ENCODE measurements at places on chromosomes 4 and X.

DNA sequence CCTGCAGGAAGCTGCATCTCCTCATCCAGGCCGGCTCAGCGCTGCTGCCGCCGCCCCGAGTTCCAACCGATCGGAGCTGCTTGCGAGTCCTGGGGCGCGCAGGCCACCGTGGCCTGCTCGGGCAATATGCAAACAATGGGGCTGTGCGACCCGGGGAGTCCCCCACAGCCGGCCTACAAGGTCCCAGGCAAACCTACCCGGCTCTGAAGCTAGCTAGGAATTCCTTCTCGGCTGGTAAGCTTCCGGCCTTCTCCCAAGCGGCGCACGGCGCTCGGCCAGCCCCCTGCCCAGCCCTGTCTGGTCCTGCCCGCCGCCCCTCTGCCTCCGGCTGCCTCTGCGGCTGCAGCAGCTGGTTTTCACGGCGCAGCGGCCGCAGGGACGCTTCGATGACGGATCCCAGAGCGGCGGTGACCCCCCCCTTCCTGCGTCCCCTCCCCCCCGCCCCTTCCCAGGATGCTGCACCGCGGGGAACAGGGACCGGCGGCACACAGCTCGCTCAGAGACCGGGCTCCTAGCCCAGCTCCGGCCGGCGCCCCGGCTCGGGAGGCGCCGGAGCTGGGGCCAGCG, 59.4 kb downstream of the TSC22D3 start:
- peak; percentile 73 for DNase-seq

GRCh38 chrX:38800981-38801845, at the start of gene MID1IP1:
Gene MID1IP1 (plus strand): TSS chrX:38801459. CDS start chrX:38804947, 3,488 bp downstream.
- peak; percentile 41 for DNase-seq

DNA sequence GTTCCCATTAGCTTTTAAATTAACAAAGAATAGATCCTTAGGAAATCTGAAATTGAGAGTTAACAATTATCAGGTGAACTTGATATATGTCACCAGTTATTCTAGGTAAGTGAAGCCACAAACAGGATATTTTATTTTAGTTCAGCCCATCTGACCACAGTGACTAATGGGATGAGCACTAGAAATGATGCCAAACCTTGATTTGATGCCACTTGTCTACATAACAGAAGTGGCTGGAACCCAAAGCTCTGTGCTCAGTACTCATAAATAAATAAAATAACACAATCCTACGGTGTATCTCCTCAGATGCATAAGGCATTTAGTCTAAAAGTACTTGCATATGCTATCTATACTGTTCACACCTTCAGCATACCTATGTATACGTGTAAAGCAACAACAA, 12.2 kb downstream of the SLITRK4 start:
- no peak for DNase-seq

- no peak for DNase-seq
Observed at GRCh38 chr4:71230271-71231128, 108.3 kb upstream of the SLC4A4 start.

- DNase-seq: no peak
Observed at GRCh38 chrX:142186103-142186502, 19.0 kb downstream of the MAGEC2 start.

- no peak for DNase-seq
Observed at GRCh38 chr4:7983296-7983695, 43.6 kb upstream of the AFAP1 start.

- DNase-seq: peak; percentile 68
Observed at GRCh38 chr4:143399113-143399949, 62.7 kb downstream of the GAB1 start.

DNA sequence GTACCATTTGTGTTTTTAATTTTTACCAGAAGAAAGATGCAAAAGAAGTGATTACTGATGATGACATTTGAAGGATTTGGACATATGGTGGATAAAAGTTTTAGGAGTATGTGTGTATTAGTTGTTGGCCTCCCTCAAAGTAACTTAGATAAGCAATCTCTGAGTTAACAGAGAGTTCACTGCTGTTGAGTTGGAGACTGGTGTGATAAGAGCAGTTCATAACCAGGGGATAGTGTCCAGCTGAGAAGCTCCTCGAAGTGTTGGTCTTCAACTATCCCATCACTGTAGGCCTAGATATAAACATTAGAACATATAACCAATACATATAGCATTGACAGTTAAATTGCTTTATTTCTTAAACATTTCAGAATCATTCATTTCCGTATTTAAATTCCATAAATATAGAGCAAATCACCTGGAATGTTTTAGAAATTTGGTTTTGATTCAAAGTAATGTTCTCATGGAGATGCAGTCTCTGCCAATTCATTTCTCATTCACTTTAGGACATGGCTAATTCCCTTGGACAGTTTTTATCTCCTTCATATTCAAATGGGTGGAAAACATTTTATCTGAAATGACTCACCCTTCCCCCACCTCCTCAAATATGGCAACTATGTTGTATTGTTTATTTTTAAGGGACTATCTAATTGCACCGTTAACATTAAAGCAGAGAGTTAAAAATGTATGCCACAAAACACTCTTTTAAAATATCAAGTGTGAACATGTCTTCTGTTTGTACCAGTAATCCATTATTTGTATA, 136.8 kb upstream of the SLC4A4 start:
- DNase-seq: no peak

DNA sequence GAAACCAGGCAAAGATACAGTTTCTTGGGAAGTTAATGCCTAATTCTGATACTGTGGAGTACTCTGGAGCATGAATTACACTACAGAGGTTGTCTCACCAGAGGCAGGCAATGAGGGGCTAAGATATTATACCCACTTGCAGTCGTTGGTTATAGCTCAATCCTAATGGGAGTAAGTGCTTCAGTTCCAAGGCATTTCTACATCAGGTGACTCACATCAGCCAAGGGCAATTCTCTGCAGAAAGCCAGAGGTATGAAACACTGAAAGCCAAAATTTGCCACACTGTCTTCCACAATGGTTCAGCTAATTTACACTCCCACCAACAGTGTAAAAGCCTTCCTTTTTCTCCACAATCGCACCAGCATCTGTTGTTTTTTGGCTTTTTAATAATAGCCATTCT, 174.0 kb upstream of the IL15 start:
- DNase-seq: no peak

DNA sequence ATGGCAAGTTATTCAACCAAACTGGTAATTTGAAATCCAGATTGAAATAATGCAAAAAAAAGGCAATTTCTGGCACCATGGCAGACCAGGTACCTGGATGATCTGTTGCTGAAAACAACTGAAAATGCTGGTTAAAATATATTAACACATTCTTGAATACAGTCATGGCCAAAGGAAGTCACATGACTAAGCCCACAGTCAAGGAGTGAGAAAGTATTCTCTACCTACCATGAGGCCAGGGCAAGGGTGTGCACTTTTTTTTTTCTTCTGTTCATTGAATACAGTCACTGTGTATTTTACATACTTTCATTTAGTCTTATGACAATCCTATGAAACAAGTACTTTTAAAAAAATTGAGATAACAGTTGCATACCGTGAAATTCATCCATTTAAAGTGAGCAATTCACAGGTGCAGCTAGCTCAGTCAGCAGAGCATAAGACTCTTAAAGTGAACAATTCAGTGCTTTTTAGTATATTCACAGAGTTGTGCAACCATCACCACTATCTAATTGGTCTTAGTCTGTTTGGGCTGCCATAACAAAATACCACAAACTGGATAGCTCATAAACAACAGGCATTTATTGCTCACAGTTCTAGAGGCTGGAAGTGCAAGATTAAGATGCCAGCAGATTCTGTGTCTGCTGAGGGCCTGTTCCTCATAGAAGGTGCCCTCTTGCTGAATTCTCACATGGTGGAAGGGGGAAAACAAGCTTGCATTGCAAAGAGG, 4.8 kb upstream of the MPP1 start:
- no peak for DNase-seq

DNA sequence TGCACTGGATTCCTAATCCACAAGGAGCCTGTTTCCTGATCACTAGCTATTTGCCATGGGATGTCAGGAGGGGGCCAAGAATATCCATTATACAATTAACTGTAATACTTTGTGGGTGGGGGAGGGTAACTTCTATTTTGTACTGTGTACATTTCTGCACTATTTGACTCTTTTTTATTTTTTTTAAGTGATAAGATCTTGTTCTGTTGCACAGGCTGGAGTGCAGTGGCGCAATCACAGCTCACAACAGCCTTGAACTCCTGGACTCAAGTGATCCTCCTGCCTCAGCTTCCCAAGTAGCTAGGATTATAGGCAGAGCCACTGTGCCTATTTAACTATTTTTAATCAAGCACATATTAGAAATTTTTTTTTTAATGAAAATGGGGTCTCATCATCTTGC, 134.1 kb downstream of the ELOVL6 start:
- no peak for DNase-seq

GRCh38 chr4:37437163-37437562, 192.6 kb downstream of the NWD2 start:
- no peak for DNase-seq

- no peak for DNase-seq
Observed at GRCh38 chr4:169988252-169988651, 37.9 kb downstream of the MFAP3L start.

DNA sequence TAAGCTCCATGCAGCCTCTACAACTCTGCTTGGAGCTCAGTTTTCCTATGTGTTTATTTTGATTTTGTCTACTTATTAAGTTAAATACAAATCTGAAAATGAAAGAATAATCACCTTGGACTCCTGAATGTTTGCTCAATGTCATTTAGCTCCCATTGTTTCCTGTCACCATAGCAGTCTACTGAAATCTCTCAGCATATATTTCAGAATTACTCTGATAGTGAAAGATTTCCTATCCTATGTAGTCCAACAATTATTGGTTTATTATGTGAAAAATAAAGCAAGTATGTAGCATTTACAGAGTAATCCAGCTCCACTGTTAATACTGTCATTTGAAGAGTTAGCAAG, 168.4 kb downstream of the CBR4 start:
- DNase-seq: no peak

GRCh38 chrX:140815868-140816267, 106.3 kb downstream of the LINC00632 start:
- DNase-seq: no peak

DNA sequence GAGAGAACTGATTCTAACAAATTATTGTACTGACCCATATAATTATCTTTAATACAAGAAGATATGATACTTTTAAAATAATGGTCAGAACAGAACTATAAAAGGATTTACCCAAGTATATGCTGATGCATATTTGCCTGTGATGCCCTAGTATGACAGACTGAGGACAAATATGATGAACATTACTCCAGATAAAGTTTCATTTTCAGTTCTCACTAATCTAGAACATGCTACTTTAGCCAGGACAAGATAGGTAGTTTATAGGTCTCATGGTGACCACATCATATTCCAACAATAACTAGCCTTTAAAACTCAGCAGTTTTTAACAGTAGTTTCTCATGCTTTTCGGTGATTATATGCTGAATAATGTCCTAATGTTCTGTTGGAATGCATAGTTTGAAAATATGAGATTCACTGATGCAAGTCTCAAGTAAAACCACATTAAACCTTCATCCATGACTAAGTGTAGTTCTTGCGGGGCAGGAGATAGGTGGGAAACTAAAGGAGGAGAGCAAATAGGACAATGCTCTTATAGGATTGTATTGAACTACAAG, 295.2 kb upstream of the AGA start:
- no peak for DNase-seq

DNA sequence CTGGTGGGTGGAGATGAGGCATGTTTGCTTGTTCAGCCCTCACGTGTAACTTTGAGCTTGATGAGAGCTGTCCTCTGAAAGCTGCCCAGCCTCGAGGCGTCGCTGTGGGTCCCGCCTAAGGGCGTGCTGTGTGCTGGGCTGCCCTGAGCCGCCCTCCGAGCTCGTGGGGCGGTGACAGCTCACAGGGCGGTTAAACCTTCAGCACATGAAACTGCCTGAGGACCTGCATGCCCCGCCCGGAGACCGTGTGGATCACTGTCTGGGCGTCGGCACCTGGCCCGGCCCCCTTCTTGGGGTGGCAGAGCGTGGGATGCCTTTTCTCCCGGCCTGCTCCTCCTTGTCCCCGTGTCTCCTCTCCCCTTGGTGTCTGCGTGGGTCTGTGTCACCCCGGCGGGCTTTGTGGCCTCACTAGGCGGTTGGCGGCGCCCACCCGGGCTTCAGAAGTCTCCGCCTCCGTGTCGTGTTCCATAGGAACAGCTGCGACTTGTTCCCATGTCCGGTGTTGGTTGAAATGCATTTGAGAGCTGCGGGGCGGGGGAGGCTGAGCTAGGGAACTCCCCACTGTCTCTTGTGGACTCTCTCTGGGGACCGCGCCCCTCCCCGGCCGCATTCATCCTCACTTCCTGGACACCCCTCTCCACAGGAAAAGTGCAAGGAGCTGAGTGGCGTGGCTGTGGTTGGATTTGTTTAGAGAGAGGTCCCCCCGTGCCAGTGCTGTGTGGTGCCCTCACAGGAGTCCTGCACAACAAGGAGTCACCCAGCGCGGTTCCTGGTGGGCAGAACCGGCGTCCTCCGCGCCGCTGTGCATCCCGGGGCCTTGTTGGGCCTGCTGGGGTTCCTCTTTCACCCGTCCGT, 6.8 kb downstream of the AKAP17A start:
- DNase-seq: no peak

DNA sequence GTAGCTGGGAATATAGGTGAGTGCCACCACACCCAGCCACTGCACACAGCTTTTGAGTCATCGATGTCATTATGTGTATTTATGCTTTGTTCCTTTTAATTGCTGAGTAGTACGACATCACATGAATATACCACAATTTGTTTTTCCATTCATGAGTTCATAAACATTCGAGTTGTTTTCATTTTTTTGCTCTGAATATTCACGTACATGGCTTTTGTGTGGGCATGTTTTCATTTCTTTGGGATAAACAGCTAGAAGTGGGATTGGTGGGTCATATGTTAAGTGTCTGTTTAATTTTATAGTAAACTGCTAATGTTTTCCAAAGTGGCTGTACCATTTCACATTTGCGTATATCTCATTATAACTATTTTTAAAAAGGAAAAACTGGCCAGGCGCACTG, 45.1 kb upstream of the KDR start:
- no peak for DNase-seq

GRCh38 chr4:135966936-135967335, 1565.4 kb downstream of the PCDH18 start:
- no peak for DNase-seq

GRCh38 chrX:39309721-39310152, 508.5 kb downstream of the MID1IP1 start:
- no peak for DNase-seq

DNA sequence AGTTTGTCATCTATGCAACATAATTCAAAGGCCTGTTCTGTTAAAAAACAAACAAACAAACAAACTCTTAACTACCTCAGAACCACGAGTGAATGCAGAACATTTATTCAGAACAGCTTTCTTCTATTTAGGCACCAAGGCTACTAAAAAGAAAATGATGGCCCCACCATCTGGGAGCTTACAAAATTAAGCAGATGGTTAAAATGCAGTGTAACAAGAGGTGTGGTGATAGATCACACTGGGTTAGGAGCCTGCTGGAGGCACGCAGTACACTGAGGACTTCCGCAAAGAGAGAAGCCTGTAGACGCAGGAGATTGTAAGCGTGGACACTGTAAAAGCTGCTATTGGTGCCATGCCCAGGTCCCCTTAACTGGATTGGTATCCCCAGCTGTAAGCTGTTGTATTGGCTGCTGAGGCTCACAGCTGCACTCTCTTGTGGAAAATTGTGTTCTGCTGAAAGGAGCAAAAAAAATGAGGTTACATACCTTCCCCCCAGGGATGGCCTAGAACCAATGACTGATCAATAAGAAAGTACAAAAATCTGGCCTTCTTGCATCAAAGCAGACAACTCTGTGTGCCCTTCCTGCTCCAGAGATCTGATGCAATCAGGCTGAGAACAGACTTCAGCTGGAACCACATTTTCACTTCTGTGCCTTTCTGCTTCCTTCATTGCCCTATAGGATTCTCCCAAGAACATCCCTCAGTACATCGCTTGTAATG, 60.0 kb downstream of the SHROOM3 start:
- no peak for DNase-seq

Measured in NCI-H1417 (cell line).